Keratinocyte (primary cell): ENCODE measurements at places on chromosomes 13 and 19.
A peak's percentile ranks its signal among the peaks of the same experiment; 100 is the strongest.

GRCh38 chr19:10278935-10279334 lies 7.8 kb upstream of the ICAM4 start:
- no peak for DNase-seq

- DNase-seq, result no peak
Observed at GRCh38 chr13:47420568-47420967, 523.7 kb upstream of the HTR2A start.

DNA sequence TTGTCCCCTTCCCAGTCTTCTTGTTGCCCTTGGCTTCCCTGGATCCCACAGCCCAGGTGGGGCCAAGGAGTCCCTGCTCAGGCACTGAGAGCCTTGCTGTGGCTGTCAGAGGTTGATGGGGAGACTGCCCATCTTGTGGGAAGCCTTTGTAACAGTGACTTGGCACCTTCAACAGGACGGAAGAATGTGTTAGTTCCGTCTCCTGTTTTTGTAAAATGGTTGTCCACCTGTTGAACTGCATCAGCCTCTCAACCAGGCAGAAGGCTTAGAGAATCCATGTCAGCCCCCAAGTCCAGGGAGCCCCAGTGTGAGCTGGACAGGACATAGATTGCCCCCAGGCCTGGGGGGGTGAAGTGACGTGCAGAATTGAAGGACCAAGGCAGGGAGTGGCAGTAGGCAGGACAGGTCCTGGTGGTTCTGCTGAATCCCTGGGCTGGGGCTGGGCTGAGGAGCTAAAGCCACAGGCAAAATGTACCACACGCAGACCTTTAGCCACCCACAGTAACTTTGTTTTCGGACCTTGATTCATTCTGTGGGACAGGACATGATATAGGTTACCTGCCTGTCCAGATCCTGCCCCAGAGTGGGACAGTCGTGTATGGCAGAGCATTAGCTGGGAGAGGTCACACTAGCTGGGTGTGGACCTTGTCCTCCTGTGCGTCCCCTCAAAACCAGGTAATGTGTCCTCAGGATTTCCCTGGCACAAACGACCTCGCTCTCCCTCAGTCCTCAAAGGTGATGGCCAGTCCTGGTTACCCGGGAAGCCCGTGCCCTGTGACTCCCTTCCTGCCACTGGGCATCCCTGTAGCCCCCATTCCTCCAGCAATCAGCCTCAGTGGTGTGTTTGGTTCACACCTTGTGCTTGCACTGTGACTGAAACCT lies 47.0 kb downstream of the GATAD2A start:
- no peak for DNase-seq

GRCh38 chr19:52936151-52936953 lies 13.1 kb upstream of the ZNF888 start:
- DNase-seq, result no peak

GRCh38 chr19:32908641-32909190 lies 39.1 kb upstream of the SLC7A9 start:
- peak; percentile 11 for DNase-seq

DNA sequence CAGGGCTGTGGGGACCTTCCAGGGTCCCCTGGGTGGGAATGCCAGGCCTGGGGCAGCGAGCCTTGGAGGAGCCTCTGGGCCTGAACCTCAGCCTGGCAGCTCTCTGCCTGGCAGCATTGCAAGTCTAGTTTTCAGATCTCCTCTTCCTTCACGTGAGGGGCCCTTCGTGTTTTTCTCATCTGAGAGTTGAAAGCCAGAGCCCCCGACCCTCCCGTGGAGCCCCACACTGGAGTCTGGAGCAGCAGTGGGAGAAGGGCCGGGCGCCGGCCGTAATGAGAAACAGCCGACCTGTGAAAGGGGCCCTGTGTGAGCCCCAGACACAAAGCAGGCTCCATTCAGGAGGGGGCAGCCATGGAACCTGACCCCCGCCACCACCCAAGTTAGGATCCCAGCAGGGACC lies 19.3 kb downstream of the TMED1 start:
- DNase-seq, result no peak

DNA sequence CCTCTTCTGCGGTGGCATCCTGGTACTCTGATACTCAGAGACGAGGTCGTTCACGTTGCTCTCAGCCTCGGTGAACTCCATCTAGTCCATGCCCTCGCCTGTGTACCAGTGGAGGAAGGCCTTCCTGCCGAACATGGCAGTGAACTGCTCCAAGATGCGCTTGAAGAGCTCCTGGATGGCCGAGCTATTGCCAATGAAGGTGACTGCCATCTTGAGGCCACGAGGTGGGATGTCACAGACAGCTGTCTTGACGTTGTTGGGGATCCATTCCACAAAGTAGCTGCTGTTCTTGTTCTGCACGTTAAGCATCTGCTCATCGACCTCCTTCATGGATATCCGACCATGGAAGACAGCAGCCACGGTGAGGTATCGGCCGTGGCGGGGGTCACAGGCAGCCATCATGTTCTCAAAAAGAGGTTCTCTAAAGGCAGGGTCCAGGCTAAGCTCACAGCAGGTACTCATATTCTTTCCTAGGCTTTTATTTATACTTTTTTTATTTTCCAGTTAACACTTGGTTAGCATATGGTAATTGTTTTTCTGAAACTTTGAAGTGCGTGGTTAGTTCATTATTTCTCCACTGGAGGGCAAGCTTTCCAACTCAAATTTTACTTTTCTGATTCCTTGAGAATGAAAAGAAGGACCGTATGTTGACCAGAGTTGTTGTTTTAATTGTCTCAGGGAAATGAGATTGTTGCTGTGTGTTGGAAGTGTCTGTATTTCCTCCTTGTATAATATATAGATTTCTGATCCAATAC lies 72.4 kb upstream of the RGCC start:
- no peak for DNase-seq

DNA sequence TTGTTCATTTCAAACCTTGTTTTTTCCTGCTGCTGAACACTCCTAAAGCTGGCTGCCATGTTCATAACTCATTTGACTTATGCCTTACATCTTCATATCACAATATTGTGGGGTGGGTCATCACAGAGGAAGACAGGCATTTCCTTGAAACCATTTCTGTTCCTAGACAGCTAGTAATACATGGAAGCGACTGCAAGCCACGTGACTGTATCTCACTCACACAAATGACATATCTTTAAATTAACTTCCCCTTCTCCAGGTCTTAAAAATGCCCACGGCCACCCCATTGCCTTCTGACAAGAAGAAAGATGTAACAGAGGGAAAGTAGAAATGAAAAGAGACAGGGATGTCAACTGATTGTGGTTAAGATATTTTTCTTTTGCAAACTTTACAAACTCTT lies 236.8 kb downstream of the LMO7 start:
- DNase-seq, result no peak

DNA sequence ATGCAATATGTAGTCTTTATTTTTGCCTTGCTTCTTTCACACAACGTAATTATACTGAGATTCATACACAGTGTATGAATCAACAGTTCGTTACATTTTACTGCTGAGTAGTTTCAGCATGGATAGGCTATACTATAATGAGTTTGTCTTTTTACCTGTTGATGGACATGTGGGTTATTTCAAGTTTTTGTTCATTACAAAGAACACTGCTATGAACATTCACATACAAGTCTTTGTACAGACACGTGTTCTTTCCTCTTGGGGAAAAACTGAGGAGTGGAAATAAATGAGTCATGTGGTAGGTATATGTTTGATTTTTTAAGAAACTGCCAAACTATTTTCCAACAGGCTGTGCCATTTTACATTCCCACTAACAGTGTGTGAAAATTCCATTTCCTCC lies 35.1 kb downstream of the ENOX1 start:
- no peak for DNase-seq

DNA sequence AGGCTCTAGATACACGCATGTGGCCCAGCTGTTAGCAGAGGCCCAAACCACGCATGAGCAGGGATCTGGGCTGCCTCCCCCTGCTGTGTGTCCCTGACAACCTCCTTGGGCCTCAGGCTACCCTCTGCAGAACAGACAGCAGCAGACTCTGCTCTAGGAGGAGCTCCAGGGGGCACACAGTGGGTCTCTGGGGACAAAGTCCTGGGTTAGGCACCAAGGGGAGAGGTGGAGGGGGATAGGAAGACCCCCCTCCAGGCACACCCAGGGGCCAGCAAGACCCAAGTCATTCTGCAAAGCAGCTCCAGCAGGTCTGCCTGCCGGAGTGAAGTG lies 8.0 kb downstream of the TINCR start:
- DNase-seq, result no peak
